ENCODE measurements at places on chromosomes 6 and 20.

DNA sequence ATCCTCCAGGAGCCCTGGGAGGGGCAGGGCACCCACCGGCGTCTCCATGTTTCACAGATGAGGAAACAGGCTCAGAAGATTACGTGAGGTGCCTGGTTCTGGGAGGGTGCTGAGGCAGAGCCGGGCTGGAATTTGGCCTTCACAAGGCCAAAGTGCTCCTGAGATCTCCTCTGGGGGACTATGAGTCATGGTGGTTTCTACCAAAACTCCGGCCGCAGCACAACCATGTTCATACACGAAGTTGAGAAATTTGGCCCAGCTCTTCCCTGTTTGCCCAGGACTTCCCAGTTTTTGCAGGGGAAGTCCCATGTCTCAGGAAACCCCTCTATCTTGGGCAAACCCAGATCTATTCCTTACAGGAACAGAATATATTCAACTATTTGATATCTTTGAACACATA, 172.9 kb upstream of the CDYL start:
- DNase-seq = no peak

DNA sequence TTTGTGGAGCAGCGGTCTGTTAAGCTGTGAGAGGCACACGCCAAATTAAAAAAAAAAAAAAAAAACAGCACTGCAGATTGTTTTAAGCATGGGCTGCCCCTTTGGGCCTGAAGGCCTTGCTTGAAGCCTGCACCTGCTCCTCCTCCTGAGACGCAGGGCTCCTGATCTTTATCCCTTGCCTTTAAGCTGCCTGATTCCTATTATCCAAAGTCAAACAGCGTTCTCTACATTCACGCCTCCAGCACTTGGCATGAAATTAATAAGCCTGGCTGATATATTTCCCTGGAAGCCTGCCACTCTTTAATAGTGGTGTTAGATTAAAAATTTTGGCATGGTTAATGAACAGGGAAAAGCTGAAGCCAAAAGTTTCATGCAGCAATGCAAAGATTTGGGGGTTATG, 163.9 kb downstream of the FAXC start:
- DNase-seq = no peak

DNA sequence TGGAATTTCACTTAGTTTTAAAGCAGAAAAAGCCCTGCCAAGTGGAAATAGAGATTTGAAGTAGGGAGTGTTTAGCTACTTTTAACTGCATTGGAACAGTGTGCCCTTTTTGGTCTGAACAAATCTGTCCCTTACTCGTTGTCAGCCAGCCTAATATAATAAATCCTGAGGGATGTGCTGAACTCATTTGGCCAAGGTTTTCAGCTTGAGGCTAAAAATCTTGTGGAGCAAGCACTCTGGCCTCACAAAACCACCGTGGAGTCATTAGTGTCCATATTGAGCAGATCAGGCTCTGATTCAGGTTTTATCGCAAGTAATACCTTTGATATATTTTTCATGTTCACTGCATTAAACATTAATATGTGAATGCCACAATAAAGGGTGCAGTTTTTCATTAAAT, 383.5 kb downstream of the FRK start:
- DNase-seq = no peak

GRCh38 chr20:59178983-59179595, 15.5 kb downstream of the ZNF831 start:
- DNase-seq = no peak

DNA sequence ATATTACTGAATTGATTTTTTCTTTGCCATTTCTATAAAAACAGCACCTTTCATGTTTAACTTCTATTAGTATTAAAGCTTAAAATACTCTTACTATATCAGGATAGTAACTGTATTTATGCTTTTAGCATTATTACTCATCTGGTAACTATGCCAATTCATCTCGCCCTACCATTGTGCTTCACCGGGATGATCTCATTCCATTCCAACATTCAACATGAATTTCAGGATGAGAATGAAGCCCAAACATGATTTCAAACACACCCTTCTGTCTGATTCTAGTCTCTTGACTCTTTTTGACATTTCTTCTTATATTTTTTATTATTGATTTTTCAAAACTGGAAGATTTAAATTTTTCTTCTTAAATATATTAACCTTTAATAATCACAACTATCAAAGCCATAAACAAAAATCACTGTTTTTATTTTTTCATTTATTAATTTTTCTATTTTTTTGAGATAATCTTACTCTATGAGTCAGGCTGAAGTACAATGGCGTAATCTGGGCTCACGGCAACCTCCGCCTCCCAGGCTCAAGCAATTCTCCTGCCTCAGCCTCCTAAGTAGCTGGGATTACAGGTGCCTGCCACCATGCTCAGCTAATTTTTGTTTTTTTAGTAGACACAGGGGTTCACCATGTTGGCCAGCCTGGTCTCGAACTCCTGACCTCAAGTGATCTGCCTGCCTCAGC, 46.7 kb downstream of the GJA1 start:
- no peak for DNase-seq

GRCh38 chr6:56521976-56522375, 120.7 kb downstream of the DST start:
- DNase-seq = no peak

DNA sequence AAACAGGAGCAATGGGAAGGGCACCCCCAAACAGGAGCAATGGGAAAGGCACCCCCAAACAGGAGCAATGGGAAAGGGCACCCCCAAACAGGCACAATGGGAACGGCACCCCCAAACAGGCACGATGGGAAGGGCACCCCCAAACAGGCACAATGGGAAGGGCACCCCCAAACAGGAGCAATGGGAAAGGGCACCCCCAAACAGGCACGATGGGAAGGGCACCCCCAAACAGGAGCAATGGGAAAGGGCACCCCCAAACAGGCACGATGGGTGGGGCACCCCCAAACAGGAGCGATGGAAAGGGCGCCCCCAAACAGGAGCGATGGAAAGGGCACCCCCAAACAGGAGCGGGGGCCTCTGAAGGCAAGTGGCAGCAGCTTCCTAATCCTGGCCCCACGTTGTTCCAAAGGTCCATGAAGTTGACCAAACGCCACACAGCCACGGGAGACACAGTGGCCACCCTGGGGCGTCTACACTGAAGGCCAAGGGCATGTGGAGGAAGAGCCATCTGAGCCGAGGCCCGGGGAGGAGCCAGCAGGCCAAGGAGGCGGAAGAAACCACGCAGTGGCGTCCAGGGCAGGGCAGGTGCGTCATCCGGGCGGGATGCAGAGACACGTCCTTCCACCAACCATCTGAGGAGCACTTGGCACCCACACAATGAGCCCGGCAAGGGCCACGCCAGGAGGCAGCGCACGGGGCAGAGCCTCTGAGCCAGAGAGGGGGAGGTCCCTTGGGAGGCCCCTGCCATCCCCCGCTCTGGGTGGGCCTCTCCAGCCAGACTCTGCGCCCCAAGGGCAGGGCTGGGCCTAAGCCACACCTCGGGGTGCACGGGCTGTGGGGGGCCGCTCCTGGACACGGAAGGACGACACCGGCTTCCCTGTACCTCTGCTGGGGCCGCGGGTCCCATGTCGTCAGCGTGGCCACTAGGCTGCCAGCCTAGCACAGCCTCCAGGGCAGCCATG, 21.5 kb upstream of the NTSR1 start:
- DNase-seq = no peak

GRCh38 chr6:19795211-19795610, 42.0 kb upstream of the ID4 start:
- no peak for DNase-seq

Measured in hematopoietic multipotent progenitor cell treated with erythropoietin and hydrocortisone succinate and interleukin-3 and kit ligand, for 17 days (in vitro differentiated cells).